ENCODE measurements at places on chromosomes 11 and 22.
A peak's percentile ranks its signal among the peaks of the same experiment; 100 is the strongest.

DNA sequence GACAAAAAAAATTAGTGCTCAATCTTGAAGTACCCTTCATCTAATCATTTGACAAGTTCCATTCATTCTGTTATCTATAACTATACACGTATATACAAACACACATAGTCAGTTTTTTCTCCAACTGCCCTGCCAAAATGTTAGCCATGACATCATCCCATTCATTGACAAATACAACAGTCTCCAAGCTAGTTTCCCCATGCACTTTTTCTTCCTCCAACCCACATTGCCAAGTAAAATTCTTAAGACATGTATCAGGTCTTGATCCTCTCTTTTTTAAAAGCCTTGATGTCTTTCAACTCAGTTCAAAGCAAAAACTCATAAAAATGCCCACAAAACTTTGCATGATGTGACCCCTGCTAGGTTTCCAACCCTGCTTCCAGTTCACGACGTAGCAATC is 58.1 kb downstream of the DDI1 start:
- no peak for DNase-seq

- DNase-seq, result no peak
Measured at GRCh38 chr22:37679670-37680069, 4.2 kb downstream of the LGALS1 start.

DNA sequence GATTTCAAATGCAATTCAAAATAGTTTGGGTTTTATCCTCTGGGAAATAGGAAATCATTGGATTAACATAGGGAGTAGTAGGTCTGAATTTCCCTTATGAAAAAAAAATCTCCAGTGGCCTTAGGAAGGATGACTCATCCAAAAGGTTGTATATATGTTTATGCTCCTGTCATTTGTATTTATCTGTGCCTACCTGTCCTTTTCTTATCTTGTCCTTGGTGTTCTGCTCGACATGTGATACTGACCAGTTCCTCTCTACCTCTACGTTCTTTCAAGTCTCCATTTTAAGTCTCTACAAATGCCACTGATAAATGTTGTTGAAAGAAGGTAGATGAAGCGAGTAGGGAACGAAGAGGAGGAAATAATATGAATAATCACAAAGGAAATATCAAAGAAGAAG is 3.0 kb upstream of the SOX6 start:
- DNase-seq, result no peak

GRCh38 chr11:47271961-47272661 is 2.2 kb downstream of the MADD start:
- DNase-seq, result no peak

- DNase-seq, result no peak
Measured at GRCh38 chr11:10758957-10759356, 7.9 kb downstream of the CTR9 start.

DNA sequence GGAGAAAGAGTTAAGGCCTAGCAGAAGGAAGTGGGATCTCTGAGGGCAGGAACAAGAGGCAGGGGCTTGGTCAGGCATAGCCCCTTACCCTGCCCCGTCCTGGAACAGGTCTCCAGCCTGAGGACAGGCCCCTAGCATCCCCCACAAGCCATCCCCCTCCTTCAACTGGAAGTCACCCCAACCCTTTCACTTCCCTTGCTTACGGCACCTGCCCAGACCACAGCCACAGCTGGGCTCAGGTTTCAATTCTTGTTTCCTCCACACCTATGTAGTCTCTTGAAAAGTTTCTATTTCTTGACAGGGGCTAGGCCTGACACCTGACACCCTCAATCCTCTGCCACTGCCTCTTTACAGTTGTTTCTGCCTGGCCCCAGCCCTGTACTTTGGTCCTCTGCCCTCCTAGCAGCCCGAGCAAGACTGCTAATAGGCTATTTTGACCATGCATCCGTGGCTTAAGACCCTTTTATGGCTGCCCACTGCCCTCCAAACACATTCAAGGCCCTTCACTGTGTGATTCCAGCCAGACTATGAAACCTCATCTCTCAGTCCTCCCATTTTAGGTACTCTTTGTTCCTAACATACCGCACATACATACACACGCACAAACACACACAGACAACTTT is 10.9 kb upstream of the FCHSD2 start:
- no peak for DNase-seq

DNA sequence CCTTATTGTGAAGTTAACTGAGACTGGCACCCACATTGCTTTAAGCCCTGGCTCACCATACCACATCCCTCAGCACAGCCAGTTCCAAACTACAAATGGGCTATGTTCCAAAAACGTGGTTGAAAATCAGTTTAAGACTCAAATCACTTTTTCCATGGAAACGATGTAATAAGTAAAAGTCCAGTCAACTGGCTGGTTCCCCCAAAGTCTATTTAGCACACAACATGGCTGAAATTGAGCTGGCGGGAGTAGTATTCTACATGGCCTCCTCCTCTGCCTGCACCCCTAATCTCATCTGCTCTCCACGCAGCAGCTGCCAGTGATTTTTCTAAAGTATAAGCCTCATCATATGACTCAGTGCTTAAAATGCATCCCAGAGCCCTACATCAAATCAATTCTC is 40.9 kb upstream of the BIRC3 start:
- DNase-seq, result no peak

DNA sequence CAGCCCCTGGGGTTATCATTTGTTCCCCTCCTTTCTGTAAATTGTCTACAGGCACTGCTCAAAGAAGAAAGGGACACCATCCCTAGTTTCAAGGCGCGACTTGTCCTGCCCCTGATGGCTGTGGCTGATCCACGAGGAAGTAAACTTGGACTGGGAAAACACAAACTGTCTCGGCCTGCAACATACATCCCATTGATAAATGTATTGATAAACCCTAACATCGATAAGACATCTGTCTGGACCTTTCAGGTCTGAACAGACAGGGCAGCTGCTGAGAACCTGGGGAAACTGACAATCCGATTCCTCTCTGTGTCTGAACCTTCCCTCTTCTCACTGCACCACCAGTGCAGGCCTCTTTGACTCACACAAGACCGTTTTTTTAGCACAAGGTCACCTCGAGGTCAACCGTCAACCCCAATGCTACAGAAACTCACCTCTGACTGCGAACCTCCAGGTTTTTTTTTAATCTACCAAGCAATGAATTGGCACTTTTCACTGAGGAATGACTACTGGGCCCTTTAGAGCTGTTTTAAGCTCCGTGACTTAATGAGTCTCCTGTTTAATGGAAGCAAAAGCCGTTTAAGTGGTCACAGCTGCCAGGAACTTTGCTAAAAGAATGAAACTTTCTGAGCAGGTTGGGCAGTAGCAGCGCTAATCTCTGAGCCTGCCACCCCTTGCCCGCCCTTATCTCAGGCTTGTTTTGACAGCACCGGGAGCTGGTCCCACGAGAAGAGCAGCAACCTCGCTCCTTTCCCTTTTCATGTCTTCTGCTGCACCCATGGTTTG is 203.8 kb upstream of the TMEM45B start:
- no peak for DNase-seq

GRCh38 chr22:43390872-43391271 is 20.9 kb upstream of the MPPED1 start:
- DNase-seq, result no peak

DNA sequence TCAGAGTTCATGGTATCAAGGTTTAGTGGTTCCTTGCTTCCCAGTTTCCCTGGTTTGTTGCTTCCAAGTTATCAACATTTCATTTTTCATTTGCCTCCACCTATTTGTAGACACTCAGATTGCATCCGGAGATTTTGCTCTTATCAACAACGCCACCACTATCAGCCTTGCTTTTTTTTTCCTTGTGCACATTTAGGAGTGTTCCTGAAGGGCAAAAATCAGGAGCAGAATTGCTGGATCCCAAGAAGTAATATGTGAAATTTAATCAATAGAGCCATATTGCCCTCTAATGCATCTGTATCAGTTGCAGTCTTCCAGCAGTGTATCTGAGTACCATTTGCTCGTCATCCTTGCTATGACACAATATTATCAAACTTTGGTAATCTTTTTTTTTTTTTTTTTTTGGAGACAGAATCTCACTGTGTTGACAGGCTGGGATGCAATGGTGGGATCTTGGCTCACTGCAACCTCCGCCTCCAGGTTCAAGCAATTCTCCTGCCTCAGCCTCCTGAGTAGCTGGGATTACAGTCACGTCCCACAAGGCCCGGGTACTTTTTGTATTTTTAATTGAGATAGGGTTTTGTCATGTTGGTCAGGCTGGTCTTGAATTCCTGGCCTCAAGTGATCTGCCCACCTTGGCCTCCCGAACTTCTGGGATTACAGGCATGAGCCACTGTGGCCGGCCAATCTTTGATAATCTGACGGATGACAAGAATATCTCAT is 42.1 kb upstream of the SEPTIN5 start:
- DNase-seq, result no peak

DNA sequence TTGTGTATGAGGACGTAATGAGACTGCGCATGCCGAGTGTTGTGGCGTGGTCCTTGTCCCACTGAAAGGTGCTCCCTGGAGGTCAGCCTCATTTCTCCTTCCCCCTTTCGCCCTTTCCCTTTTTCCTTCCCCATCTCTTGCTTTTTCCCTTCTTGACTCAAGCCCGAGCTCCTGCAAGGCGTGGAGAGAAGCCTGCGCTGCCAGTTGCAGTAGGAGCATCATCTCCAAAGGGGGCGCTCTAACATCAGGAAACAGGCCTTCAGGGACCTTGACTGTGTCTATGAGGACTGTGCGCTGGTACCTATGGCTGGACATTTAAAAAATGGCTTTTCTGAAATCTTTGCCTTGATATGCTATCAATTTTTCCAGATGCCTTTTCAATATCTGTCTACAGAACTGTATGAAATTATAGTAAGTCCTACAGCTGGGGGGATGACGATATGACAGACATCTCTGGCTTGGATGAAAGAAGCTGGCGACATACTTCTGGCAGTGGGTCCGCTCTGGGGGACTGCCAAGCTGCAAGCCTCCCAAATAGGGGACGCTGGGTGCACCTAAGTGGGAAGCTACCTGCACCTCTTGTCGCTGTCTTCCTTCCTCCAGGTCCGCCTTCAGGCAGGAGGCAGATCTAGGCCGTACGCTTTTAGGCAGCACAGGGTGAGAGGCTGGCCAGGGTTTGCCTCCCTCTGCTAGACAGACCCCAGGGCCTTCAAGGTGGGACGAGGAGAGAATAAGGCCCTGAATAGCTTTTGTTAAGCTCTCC is 96.5 kb downstream of the NXPE2 start:
- DNase-seq, result no peak

- DNase-seq, result no peak
Measured at GRCh38 chr11:18313965-18314763, 7.8 kb downstream of the HPS5 start.

- DNase-seq, result no peak
Measured at GRCh38 chr11:43116071-43116470, 195.7 kb upstream of the API5 start.

GRCh38 chr22:34570408-34570807 is 495.6 kb upstream of the ISX start:
- no peak for DNase-seq

GRCh38 chr11:70672991-70673653 is 274.8 kb downstream of the CTTN start:
- DNase-seq, result no peak

DNA sequence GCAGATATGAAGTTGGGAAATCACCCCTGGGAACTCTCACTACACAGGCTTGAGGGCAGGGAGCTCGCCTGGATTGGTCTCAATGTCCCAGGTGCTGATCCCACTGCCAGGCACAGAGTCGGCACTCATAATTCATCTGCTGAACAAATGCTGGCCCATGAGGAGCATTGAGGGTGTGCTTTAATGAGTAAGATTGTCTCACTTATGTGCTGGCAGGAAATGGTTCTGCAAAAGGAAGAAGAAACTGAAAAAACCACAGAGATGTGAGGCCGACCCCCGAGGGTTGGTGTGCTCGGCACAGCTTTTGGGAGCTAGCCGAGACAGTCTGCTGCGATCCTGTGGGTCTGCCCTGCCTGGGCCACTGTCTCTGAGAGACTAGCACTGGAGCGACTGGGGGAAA is 9.4 kb downstream of the PLAAT2 start:
- DNase-seq, result no peak

GRCh38 chr22:22181341-22181850 is 63.2 kb upstream of the VPREB1 start:
- no peak for DNase-seq

DNA sequence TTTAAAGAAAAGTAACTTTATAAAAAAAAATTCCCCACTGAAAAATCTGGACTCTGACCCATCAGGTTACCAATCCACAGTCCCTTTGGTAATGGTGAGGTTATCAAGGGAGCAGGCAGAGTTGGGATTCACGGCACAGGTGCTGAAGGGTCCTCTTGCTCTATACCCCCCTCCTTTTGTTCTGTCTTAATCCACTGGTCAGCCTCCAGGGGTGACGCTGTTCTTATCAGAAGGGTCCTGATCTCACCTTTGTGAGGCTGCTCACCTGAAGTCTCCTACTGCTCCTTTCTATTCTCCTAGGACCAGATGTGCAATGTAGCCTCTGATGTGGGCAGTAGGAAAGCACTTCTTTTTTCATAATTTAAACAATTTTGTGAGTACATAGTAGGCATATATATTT is 80.6 kb upstream of the E2F8 start:
- no peak for DNase-seq

DNA sequence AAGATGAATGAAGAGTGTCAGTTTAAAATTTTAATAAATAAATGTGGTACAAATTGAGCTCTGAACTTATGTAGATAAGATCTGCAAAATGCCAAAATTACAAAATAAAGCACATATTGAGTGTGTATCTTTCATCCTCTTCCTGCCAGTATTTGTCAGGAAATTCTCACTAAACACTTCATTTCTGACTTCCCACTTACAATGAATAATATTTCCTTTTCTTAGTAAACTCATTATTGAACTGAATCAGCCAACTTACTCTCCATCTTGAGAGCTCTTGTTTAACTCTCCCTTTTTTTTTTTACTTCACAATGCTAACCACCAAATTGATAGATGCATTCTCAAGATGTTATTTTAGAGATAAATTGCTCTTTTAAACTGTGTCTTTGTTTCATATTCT is 1230.2 kb downstream of the JRKL start:
- no peak for DNase-seq

GRCh38 chr11:87275176-87275575 is 237.4 kb downstream of the TMEM135 start:
- DNase-seq, result no peak

DNA sequence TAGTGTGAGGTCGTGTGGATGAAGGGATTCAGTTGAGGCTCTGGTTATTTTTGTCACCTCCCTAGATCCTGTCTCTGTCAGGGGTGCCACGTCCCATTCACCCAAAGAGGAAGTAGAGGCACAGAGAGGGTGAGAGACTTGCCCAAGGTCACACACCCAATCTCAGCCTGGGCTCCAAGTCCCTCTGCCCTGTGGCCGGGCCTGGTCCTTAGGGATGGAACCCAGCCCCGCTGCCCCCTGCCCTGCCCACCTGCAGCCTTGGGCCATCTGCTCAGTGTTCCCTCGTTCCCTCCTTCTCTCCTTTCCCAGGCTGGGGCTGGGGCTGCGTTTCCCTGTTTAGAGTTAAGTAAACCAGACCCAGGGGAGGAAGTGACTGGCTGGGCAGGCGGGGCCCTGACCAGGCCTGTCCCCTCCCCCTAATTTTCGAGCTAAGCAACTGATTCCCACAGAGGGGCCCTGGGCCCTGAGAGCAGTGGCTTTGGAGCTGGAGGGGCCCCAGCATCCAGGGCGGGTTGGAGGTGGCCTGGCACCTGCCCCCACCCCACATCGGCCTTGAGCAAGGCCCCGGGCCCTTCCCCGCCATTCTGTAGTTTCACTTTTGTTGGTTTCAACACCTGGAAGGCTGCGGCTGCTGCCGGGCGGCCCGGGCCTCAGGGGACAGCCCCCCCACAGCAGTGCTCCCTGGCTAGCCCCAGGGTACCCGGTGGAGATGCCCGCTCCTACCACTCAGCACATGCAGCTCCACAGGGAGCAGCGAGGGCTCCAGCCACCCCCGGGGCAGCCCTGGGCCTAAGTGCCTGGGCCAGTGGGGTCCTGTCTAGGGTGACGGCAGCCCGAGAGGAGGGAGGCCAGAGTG is 1.5 kb downstream of the TCIRG1 start:
- DNase-seq, result peak; percentile 22

GRCh38 chr11:123308077-123308476 is 113.0 kb upstream of the CLMP start:
- DNase-seq, result peak; percentile 54

Measured in NCI-H1436 treated with DMSO at 0.1 percent for 48 hours (cell line).